ENCODE measurements at places on chromosomes 3 and 15.
A peak's percentile ranks its signal among the peaks of the same experiment; 100 is the strongest.

DNA sequence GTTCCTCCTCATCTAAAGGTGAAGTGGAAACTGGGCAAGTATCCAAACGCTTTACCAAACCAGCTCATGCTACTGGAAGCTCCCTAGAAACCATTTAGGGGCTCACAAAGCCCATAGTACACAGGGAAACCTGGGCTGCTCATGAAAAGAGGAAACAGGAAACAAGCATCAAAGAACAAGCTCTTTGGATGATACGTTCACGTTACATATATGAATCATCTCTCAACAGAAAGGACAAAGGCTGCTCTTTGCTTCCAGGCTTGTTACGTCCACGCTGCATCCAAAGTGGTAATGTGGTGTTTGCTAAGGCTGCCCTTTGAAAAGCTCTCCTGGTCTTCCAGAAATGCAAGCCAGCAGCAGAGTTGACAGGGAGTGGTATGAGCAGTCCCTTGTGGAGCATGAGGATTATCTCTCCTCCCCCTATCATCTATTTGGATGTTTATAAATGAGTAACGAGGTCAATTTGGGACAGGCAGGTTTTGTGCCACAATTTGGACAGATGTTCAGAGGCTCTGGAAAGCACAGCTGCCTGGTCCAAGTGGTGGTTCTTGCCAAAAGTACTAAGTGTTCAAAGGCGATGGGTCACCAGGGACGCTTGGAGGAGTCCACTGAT, 98.0 kb upstream of the RORA start:
- DNase-seq, result no peak

DNA sequence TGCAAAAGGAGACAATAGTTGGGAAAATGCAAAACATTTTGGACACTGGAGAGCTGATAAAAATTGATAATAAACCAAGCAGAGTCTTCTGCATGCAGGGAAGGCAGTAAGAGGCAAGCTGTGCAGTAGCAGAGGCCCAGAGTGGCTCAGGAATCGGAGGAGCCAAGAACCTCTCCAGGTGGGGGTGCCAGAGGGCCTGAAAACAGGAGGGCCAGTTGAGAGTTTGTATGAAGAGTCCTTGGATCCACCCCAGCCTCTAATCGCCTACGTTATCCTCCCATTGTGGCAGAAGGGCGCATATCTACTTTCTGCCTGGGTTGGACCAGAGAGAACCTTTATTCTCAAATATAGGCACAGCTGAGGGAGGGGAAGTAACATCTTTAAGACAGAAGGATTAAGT, 48.9 kb upstream of the RBP1 start:
- DNase-seq, result no peak

GRCh38 chr15:65790694-65791334, 1.3 kb downstream of the DENND4A start:
- DNase-seq, result no peak

GRCh38 chr3:136251511-136251910, 1.4 kb downstream of the PCCB start:
- DNase-seq, result no peak

GRCh38 chr3:155880286-155880685, 9.8 kb downstream of the GMPS start:
- DNase-seq, result no peak

- DNase-seq, result no peak
Measured at GRCh38 chr3:144128108-144128892, 156.7 kb downstream of the DIPK2A start.

- DNase-seq, result no peak
Measured at GRCh38 chr3:166444756-166445155, 607.5 kb upstream of the BCHE start.

- DNase-seq, result peak; percentile 58
Measured at GRCh38 chr3:50550079-50550736, 17.3 kb downstream of the C3orf18 start.

- DNase-seq, result no peak
Measured at GRCh38 chr15:92200891-92201290, 192.8 kb upstream of the ST8SIA2 start.

DNA sequence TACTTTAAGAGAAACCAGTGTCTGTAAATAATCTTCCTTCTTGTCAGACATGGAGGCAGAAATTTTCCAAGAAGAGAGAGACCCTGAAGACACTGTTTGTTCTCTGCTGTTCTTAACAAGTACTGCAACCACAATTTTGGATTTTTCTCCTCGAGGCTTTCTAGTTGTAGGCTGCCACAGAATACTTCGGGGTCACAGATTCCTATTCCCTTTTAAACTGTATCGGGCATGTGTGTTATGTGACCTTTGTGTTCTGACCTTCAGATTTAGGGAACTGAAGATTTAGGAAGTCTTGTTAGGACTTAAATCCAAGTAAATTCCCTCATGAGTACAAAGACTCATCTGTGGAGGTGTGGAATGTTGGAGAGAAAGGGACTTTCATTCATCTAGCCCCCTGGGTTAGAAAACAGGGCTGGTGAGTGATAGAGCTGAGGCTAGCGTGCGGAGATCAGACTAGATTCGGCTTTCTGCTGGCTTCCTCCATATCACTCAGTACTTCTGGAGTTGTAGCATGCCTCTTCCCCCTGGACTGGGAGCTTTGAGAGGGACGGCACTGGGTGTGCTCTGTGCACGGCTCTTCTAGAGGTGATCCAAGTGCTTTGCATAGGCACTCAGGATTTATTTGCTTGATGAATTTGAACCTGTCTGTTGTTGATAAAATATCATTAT, 237.0 kb downstream of the LPP start:
- DNase-seq, result no peak

DNA sequence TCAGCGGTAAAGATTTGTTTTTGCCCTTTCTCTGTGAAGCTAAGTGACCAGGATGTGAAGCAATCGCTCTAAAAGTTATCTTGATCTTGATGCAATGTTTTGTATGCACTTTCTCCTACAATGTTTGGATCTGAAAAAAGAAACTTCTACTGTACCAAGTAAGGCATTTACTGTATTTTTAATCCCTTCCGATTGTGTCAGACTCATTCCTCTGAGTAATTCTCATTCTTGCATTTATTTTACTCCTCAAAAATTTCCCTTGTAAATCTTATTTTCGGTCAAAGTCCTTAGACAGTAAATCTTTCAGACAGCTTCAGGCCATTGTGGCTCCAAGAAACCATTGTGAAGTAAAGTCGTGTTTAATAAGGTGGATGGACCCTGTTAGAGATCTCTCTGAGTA, 141.9 kb downstream of the TP63 start:
- DNase-seq, result no peak

- DNase-seq, result no peak
Measured at GRCh38 chr15:49649987-49650386, 29.1 kb downstream of the DTWD1 start.

DNA sequence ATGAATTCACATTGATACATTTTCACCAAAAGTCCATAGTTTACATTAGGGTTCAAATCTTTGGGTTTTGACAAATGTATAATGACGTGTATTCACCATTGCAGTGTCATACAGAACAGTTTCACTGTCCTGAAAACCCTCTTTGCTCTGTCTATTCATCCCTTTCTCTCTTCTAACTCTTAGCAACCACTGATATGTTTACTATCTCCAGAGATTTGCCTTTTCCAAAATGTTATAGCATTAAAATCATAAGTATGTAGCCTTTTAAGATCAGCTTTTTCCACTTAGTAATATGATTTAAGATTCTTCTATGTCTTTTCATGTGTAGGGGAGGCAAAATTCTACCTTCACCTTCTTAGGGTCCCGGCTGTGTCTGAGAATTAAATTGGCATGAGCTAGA, 203.8 kb downstream of the TPRG1 start:
- no peak for DNase-seq

DNA sequence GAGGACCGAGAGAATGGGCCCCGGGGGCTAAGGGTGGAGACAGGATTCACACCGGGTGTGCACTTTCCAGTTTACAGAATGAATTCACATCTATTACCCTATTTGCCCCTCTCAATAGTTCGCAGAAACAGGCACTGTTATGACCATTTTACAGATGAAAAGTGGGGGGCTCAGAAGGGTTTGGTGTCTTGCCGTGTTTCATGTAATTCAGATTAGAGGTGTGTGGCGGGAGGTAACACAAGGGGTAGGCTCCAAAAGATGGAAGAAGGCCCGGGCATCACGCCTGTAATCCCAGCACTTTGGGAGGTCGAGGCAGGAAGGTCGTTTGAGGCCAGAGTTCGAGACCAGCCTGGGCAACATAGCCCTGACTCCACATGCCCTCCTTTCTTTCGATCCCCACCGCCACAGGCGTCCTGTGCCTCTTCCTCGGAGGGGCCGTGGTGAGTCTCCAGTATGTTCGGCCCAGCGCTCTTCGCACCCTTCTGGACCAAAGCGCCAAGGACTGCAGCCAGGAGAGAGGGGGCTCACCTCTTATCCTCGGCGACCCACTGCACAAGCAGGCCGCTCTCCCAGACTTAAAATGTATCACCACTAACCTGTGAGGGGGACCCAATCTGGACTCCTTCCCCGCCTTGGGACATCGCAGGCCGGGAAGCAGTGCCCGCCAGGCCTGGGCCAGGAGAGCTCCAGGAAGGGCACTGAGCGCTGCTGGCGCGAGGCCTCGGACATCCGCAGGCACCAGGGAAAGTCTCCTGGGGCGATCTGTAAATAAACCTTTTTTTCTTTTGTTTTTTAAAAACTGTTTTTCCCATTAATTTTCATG, 3.4 kb downstream of the DUOXA2 start:
- DNase-seq, result no peak

DNA sequence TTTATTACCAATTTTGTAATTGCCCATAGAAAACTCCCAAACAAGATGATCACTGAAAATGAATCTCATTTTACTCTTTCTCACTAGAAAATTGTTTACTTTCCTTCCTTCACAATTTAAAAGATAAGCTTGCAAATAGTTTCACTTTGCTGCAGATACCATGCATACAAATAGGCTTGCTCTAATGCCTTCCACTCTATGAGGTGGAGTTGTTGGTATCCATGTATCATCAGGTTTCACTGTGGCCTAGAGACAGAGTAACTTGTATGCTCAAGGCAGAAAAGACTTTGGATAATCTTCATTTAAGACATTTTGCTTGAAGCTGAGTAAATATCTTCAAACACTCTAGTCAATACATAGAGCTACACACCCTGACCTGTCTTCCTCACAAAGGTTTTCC, 60.8 kb downstream of the RYK start:
- no peak for DNase-seq

DNA sequence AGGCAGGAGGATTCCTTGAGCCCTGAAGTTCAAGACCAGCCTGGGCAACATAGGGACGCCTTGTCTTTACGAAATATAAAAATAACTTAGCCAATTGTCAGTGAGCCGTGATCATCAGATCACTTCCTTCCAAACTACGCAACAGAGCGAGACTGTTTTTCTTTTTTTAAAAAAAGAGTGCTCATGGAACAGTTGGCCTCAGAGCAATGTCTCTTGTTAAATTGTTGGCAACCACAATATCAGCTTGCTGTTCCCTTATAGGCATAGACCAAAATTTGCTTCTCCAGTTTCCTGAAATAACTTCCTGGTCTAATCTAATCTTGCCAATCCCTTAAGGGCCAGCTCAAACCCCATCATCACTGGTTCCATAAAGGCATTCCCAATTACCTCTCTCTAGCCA, 93.3 kb upstream of the SLC4A7 start:
- no peak for DNase-seq

DNA sequence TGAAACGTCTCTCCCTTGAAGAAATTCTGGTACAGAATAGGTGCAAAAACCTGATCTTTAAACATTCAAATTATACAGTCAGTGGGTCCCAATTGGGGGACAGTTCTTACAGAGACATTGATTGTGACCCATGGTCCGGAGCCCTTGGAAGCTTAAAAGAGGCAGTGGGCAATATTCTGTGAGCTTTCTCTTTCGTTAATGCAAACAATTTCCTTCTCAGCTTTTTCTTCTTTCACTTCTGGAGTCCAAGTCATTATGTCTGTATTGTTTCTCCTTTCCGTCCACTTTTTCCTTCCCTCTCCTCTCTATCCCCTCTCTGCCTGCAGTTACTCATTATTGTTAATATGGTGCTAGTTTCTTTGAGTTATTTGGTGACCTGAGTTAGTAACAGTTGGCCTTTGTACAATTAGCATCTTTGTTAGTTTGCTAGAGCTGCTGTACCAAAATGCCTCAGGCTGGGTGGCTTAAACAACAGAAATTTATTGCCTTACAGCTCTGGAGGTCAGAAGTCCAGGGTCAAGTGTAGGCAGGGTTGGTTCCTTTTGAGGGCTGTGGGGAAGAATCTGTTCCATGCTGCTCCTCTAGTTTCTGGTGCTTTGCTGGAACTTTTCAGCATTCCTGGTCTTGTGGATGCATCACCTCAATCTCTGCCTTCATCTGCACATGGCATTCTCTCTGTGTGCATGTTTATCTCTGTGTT, 102.6 kb downstream of the GMPS start:
- no peak for DNase-seq

DNA sequence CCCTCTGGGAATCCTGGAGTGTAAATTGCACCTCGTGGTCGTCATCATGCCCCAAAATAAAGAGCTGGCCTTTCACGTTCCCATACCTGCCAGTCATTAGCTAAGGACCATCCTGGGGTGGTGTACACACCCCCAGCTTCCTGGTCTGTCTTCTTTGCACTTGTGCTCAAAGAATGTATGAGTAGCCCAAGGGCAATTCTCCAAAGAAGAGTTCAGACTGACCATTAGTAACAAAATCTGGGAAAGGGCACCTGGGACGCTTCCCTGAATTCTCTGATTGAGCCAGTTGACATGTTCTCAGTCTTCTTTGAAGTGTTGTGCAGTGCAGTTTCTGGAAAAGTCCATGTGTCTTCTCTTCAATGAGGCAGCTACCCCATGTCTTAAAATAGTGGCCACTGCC, 34.8 kb downstream of the FAM3D start:
- DNase-seq, result no peak

GRCh38 chr3:2001306-2002108, 97.2 kb upstream of the CNTN4 start:
- no peak for DNase-seq

DNA sequence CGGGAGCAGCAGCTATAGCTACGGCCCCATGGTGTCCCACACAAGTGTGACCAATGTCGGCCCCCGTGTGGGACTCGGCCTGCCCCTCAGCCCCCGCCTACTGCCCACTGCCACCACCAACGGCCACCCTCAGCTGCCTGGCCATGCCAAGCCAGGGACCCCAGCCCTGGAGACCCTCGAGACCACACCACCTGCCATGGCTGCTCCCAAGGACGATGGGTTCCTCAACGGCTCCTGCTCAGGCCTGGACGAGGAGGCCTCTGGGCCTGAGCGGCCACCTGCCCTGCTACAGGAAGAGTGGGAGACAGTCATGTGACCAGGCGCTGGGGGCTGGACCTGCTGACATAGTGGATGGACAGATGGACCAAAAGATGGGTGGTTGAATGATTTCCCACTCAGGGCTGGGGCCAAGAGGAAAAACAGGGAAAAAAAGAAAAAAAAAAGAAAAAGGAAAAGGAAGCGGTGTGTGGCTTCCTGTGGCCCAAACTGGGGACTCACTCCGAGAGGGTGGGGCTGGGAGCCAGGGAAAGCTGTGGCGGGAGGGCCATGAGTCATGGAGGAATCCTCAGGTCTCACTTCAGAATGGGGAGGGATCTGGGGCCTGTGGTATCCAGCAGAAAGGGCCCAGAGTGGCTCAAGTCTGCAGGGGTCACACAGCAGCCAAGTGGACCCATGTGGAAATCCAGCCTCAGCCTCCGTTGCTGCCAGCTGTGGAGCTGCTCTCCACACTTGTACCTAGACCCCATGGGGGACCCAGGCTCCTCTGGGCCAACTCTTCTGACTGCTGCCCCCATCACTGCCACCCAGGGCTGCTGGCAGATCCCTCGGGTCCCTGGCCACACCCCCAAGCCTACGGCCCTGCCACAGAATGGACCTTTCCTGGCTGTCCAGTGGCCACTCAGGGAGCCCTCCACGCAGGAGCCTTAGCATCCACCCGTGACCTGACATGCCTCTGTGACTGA, 26.1 kb downstream of the PTH1R start:
- DNase-seq, result no peak

- DNase-seq, result no peak
Measured at GRCh38 chr3:136075811-136076210, 110.3 kb downstream of the PPP2R3A start.

GRCh38 chr3:188861842-188862744, 309.7 kb upstream of the TPRG1 start:
- no peak for DNase-seq
